ENCODE measurements at places on chromosomes 5 and 9. TPM values are rescaled to one million over a fixed set of nuclear protein-coding genes. Genes with fewer than 3 reads are reported as not detected.

CDHR2 gene
- 0.04 TPM for total RNA-seq

PCDHGB7 gene
- total RNA-seq, result 4.2 TPM

IGFBPL1 gene
- 0.84 TPM for total RNA-seq

INSYN2B gene
- total RNA-seq, result 0.04 TPM

SPATA31A3 gene
- total RNA-seq, result not detected

ORM1 gene
- total RNA-seq, result 0.49 TPM

PCDHB4 gene
- 1.8 TPM for total RNA-seq

ABL1 gene
- 27.0 TPM for total RNA-seq

ZNF79 gene
- total RNA-seq, result 7.8 TPM

SH3RF2 gene
- total RNA-seq, result 4.4 TPM

SLC36A1 gene
- 8.4 TPM for total RNA-seq

KCNIP1 gene
- 3.7 TPM for total RNA-seq

FOXI1 gene
- not detected for total RNA-seq

STPG3 gene
- not detected for total RNA-seq

ASS1 gene
- 59.9 TPM for total RNA-seq

PRDM9 gene
- not detected for total RNA-seq

- DNase-seq, result peak; percentile 76
Observed at GRCh38 chr9:78030553-78031443, 813 bp downstream of the GNAQ start.

GRCh38 chr9:138103849-138104206 is 226.2 kb downstream of the CACNA1B start:
- no peak for DNase-seq

- no peak for DNase-seq
Observed at GRCh38 chr9:116700882-116701865, 14.1 kb downstream of the TRIM32 start.

GRCh38 chr9:83521011-83521410 is 17.2 kb downstream of the FRMD3 start:
- no peak for DNase-seq

- DNase-seq, result no peak
Observed at GRCh38 chr5:84696651-84697050, 312.0 kb upstream of the EDIL3 start.

DNA sequence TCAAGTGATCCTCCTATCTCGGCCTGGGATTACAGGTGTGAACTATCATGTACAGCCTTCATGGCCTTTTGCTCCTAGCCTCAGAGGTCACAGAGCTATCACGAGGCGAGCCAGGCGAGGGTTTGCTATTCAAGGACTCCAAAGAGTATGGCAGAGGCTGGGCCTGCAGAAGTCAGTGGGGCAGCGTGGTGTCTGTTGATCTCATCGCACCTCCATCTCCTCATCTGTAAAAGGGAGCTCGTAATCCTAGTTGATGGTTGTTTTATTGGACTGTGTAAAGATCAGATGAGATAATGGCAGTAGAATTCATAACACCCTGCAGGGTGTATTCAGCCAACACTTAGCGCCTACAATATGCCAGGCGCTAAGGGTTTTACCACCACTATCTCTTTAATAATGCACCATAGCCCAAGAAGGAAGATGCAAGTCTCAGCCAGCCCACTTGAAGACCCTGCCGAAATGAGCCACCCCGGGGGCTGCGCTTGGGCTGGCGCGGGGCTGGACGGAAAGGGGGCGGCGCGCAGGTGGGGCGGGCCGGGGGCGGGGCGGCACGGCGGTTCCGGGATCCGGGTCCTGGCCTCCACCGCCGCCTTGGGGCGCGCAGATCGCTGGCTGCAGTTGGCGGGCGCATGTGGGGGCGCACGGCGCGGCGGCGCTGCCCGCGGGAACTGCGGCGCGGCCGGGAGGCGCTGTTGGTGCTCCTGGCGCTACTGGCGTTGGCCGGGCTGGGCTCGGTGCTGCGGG is at the start of gene GALNT12:
GALNT12 (plus strand) TSS at position 601 of the 744 bp plus-strand sequence; CDS start at position 630, 29 bp downstream.
- peak; percentile 42 for DNase-seq

DNA sequence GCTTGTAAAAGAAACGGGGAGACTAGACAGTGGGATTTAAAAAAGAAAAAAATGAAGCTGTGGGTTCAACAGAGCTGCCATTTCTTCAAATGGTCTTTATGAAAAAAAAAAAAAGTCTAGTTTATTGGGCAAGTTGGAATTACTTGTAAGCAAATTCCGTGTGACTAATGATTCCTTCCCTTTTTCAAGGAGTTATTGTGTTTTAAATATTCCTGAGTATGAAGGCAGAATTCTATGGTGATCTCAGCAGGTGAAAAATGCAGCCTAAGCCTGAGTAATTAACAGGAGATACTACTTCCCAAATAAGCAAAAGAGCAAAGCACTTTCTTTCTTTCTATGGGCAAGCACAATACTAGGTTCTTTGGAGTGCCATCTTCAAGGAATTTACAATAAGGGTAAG is 481.9 kb downstream of the ZNF608 start:
- no peak for DNase-seq

GRCh38 chr5:45252978-45253377 is 443.2 kb downstream of the HCN1 start:
- no peak for DNase-seq

GRCh38 chr5:20678386-20678785 is 690.4 kb upstream of the CDH18 start:
- DNase-seq, result no peak

- no peak for DNase-seq
Observed at GRCh38 chr5:71960195-71960594, 147.1 kb upstream of the MAP1B start.

- peak; percentile 74 for DNase-seq
Observed at GRCh38 chr5:74384851-74385250, 255.7 kb downstream of the ENC1 start.

GRCh38 chr5:14851050-14851419 is 20.5 kb downstream of the ANKH start:
- DNase-seq, result no peak

DNA sequence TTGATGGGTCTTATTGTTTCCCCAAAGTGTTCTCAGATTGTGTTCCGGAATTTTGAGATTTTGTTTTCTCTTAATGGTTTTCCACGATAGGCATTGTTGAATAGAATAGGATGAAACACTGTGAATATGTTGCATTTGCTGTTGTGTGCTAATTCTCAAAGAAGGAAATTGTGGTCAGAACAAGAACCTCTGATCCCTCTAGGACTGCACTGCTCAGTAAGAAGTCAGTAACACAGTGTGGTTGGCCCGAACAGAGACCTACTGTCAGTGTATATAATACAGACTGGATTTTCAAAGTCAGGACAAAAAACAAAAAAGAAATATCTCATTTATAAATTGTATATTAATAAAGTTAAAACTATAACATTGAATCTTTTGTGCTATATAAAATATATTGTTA is 494.8 kb downstream of the MAT2B start:
- no peak for DNase-seq

DNA sequence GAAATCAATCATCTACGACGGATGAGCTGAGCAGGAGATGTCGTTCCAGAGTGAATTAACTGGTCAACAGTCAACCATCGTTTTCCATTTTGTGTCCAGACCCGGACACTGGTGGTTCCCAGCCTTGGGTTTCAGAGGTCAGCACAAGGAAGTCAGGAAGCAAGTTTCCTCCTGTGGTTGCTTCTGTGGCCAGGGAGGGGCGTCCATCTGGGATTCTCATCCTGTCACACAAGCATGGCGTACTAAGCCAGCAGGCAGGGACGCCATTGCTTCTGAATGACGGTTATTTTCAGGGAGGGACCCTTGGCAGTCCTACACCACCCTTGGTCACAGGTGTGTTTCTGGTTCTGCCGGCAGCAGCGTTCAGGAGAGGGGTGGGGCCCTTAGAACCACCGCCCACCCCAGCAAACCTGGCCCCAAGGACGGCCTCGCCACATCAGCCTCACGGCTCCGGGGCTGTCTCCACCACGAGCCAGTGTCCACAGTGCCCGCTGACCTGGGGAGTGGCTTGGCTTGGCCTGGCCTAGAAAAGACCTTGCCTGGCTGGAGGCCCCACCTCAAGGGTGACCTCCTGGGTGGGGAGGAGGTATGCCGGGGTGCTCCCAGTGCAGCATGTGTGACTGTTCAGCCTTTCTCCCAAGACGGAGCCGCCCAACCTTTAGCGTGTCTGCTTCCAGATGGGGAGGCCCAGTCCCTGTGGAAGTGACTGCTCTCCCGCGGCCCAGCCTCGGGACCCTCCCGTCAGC is 25.2 kb downstream of the NDUFS6 start:
- no peak for DNase-seq

DNA sequence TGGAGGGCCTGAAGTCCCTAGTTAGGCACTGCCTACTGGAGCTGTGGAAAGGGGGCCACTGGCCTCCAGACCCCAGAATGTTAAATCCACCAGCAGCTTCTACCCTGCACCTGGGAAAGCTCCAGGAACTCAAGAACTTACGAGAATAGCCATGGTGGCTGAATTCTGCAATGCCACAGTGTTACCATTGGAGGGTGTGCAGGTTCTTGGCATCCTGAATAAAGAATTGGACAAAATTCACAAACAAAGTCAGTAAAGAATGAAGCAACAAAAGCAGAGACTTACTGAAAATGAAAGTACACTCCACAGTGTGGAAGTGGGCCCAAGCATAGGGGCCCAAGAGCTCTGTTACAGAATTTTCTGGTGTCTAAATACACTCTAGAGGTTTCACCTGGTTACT is 107.0 kb downstream of the PRDM9 start:
- no peak for DNase-seq

GRCh38 chr5:92019376-92019990 is 636.4 kb upstream of the ARRDC3 start:
- no peak for DNase-seq

DNA sequence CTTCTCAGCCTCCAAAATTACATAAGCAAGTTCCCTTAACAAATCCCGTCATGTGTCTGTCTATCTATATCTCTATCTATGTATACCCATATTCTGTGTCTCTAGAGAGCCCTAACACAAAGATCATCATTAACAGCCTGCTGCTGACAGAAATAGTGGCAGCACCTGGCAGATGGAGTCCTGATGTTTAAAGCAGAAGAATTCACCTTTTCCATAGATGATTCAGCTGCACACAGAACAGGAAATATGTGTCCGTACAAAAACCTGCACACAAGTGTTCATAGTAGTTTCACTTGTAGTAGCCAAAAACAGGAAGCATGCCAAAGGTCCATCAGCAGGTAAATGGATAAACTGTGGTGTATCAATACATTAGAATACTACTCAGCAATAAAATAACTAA is 45.0 kb upstream of the ACO1 start:
- no peak for DNase-seq

GRCh38 chr5:27011274-27011673 is 27.1 kb downstream of the CDH9 start:
- no peak for DNase-seq

- peak; percentile 89 for DNase-seq
Observed at GRCh38 chr9:109708451-109708945, 71.5 kb upstream of the PALM2AKAP2 start.

DNA sequence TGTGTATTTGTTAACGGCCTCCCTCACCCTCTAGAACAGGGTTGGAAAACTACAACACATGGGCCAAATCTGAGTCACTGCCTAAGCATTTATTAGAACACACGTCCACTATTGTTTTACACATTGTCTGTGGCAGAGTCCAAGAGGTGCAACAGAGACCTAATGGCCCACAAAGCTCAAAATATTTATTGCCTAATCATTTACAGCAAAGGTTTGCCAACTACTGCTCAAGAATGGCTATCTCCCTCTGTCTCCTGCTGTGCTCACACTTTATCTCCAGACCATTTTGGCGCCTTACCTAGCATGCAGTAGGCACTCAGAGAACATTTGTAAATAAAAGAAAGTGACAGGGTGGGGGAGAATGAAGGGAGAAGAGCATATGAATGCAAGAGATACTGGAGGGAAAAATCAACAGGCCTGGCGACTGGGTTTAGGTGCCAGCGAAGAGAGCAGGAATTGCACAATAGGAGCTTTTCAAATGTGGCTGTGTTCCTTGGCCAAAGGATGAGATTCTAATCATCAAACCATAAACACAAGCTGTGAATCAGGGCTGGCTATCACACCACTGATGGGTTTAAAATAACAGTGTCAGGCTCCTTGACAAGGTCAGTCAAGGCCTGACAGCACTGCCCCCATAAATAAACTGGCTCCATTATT is 80.3 kb downstream of the EPB41L4A start:
- DNase-seq, result no peak
